CD8-positive, alpha-beta memory T cell (primary cell): ENCODE measurements at places on chromosomes 2 and 18.

- DNase-seq = no peak
Measured at GRCh38 chr2:8076448-8077342, 605.2 kb upstream of the ID2 start.

- no peak for DNase-seq
Measured at GRCh38 chr2:63539416-63540162, 48.7 kb downstream of the WDPCP start.

DNA sequence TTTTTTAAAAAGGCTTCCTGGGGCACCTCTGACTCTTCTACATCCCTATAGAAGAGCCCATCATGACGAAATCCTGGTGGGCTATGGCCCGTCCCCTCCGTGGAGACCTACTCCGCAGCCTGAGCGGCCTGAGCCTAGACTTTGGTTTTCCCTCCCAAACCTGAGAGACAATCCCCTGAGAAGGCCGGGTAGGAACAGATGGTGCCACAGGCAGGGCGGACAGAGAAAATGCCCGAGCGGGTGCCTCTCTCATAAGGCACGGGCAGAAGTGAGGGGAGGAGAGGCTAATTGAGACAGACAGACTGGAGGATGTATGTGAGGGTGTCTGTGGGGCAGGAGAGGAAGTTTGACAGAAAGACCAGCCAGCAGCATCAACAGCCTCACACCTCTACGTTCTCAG is 20.2 kb upstream of the SFXN5 start:
- DNase-seq = no peak

DNA sequence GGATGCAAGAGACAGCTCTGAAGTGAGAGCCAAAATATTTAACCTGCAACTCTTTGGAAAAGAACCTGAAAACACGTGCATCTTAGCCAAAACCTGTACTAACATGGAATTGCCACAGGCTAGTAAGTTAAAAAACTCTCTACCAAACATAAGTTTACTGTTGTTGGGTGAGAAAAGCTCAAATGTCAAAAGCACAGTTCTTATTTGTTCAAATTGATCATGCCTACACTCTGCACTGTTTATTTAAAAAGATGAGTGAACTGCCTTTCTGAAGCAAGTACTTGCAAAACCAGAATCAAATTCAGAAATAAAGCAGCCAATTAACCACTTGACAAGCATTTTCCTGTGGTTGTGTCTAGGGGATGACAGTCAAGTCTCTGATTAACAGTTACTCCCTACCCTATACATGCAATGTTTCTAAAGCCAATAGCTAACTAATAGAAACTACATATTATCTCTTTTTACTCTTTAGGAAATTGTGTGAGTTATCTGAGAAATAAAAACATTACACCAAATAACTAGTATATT is 5.6 kb downstream of the IKZF2 start:
- peak; percentile 7 for DNase-seq

DNA sequence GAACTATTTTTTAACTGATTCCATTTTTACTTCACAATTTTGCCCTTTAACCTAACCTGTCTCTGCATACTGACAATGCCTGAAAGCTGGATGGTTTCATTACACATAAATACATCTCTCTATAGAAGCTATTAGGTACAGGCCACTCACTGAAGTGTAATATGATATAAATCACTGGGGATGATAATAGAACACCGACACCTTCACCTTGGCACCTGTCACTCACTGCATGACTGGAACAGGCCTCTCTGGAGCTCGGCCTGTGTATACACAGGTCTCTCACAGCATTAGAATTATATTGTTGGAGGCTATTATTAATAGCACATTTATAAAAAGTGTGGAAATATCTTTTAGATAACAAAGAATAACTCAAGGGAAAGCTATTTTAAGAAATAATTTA is 138.2 kb downstream of the TMEM131 start:
- DNase-seq = no peak

- DNase-seq = no peak
Measured at GRCh38 chr2:69689466-69689865, 45.9 kb upstream of the AAK1 start.

- no peak for DNase-seq
Measured at GRCh38 chr2:105961599-105962146, 217.0 kb downstream of the NCK2 start.

- no peak for DNase-seq
Measured at GRCh38 chr2:142308744-142309143, 177.9 kb upstream of the LRP1B start.

- DNase-seq = no peak
Measured at GRCh38 chr2:85273738-85274731, 53.8 kb downstream of the TGOLN2 start.

DNA sequence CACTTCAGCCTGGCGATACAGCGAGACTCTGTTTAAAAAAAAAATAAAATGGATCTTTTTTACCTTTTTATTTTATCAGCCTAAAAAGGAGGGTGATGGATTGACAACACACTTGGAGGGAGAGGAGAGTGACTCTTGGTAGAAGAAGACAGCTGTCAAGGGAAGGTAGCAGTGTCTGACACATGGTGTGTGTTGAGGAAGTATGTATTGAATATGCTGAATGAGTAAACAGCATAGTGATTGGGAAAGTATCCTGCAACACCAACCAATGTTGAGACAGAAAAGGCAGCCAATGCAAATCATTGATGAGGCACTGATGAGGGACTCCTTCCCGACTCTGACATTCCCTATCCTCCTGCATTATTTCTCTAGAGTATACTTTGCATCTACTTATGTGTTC is 306.4 kb downstream of the LPIN1 start:
- DNase-seq = no peak

DNA sequence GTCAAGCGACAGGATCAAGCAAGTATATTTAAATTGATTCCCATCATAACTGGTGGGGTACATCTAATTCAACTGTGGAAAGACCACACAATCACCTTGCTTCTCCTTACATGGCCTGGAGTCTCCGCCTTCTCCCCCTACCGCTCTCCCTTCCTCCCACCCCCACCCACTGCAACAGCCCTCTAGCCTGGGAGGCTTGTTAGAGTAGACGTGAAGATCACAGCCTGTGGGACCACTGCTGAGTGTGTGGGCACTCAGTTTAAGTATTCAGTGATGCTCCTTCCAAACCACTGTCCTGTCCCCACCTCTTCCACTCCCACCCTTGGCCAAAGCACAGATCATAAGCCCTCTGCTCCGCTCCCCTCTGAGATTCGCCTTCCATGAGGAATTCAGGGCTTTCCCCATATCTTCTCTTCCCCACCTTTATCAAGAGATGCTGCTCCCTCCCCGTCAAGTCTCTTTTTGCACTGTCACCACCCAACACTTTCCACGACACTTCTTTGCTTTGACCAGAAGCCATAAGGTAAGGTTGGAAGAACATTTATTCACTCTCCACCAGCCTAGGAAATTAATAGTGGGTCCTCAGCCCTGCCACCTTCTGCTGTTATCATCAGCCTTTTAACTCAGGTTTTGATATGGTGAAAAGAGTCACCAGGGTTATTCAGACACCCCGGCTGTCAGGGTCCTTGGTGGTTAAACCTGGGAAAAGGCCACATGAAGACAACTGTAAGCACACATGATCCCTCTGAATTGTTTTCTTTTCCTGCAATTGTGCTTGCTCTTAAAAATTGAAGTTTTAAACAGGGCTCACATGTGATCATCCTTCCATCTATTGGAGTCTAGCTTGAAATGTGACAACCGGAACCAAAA is 1.7 kb downstream of the METTL4 start:
- DNase-seq = no peak

GRCh38 chr2:191463790-191464189 is 214.1 kb upstream of the NABP1 start:
- no peak for DNase-seq

DNA sequence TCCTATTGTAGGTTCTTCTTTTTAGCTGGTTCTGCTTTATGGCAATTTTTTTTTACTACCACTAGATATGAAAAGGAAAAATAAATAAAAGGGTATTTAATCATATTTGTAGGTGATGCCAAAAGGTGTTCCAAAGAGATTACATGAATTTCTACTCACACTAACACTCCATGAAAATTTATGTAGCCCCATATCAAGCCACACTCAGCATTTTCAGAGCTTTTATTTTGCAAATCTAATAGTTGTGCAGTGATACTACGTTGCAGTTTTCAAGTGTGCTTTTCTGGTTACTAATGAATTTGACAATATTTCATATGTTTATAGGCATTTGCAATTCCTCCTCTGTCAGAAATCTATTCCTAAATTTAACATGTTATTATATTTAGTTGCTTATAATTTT is 363.9 kb upstream of the TMEFF2 start:
- no peak for DNase-seq

DNA sequence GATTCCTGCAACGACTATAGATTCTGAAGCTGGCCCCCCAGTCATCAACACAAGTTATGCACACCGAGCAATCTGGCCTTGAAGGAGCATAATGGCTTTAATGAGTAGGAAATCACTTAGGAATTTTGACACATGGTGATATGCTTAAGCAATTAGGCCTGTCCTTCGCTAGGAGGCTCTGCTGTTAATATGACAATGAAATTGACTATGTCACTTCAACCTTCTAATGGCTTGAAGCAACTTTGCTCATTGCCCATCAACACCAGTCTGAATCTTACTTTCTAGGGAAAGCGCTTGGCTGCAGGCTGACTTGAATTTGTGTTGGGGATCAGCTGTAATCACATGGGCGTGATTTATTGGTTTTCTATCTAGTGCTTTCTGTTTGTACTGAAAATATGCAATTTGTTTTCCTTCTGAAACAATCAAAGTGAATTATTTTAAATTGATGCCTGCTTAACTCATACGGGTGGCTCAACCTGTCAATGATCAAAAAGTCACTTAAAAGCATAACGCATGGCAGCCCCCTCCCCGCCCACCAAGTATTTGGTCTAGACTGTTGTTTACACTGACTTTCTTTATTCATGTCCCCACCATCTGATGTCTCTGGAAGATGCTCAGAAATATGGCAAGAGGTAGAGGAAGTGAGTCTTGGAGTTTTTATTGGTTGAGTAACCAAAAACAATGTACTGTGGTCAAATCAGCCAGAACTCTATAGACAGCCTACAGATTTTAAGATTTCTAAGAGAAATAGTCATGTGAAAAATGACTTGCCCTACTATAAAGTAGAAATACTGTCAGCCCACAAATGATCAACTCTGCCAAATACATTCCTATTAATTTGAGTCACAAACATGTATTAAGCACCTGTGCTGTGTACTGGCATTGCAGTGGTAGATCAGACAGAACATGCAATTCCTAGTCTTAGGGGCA is 344.9 kb downstream of the RBM43 start:
- no peak for DNase-seq

DNA sequence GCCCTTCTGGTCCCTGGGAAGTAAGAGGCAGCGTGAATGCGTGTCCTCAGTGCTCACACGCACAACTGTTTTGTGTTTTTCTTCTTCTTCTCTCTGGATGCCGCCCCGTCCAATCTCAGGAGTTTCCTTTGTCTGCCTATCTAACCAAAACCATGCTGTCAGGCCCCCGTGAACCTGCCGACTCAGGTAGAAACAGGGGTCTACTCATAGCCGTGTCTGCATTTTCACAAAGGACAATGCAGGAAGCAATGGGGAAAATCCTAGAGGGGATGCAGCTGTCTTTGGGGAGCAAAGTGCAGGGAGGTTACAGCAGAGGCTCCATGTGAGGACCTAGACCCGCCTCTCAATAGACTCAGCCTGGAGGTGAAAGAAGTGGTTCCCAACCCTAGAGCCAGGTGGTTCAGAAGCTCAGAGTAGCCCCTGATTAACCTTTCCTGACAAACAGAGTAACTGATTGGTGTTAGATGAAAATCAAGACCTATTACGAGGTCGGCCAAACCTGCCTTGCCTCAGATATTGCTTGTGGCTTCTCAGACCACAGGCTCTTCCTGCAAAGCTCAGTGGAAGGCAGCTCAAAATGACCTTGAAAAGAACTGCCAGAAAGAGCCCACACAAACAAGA is 49.3 kb downstream of the CD226 start:
- peak; percentile 14 for DNase-seq

GRCh38 chr18:62846313-62846712 is 131.0 kb downstream of the PHLPP1 start:
- DNase-seq = no peak

GRCh38 chr2:151760139-151760650 is 25.9 kb upstream of the NEB start:
- no peak for DNase-seq

GRCh38 chr2:143181494-143181893 is 52.3 kb downstream of the ARHGAP15 start:
- no peak for DNase-seq

DNA sequence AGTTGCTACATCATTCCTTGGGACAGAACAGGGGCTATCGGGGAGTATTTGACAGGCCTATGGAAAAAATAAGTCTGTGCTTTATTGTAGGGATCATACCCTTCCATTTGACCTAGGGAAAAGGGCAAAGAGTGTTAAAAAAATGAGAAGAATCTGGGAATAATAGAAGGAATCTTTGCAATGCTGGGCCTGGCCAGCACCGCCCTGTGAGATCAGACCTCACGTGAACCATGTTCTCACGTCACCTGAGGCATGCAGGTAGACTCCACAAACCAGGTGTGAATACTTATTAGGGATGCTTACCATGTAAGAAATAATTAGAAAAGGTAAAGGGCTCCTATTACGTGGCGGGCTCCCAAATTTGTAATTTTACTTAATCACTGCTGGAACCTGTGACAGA is 177.5 kb upstream of the GATA6 start:
- no peak for DNase-seq

DNA sequence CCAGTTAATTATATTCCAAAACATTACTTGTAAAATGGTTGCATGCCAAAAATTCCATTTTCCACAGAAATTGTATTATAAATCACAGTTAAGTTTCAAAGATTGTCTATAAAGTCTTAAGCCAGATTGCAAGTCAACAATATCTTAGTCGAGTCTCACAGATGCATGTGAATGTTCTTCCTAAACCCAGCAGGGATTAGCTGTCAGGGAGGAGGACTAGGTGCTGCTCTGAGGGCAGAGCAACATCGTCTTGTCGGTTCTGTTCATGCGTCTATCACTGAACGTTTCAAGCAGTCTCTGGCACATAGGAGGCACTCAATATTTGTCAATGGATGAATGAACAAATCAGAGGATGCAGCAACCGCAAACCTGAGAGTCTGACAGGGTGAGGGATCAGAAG is 27.0 kb downstream of the EPB41L3 start:
- DNase-seq = no peak

DNA sequence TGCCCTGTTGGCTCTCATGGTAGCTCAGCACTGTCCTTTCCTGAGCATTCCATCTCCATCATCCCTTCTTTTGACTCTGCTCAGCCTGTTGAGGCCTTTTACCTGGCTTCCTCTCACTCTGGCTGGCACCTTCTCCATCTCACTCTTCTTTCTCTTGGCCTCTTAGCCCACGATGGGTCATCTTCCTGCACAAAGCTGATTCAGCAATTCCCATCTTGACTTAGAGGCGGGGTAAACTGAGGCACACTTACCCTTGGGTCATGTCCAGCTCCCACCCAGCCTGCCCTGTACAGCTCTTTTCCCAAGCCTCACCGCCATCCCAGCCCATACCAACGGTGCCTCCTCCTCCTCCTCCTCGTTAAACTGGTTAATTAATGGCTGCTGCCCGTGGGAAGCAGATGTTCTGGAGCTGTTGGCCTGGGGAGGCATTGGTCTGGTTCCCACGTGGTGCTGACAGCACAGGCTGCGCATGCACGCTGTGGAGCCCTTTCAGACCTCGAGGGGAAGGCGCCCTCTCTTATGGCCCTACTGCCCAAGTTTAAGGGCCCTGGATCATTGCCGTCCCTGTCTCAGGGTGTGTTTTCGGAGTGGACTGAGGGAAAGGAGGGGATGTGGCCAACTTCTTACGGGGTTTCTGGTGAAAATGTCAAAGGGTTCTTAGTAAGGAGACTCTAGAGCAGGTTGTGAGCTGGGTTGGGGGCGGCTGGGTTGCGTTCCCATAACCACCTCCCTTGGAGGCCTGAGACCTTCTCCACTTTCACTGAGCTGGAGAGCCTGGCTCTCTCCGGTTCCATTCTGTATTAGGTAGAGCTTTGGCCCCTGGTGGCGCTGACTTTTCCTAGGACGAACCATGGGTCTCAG is 10.9 kb downstream of the WNT10A start:
- DNase-seq = no peak
